ENCODE measurements at places on chromosomes 11 and 22.

GRCh38 chr11:71519546-71519945 is 7.5 kb upstream of the KRTAP5-7 start:
- no peak for DNase-seq

GRCh38 chr11:69385144-69385820 is 91.3 kb downstream of the MYEOV start:
- no peak for DNase-seq

GRCh38 chr22:46849101-46849500 is 86.7 kb downstream of the TBC1D22A start:
- DNase-seq, result no peak

DNA sequence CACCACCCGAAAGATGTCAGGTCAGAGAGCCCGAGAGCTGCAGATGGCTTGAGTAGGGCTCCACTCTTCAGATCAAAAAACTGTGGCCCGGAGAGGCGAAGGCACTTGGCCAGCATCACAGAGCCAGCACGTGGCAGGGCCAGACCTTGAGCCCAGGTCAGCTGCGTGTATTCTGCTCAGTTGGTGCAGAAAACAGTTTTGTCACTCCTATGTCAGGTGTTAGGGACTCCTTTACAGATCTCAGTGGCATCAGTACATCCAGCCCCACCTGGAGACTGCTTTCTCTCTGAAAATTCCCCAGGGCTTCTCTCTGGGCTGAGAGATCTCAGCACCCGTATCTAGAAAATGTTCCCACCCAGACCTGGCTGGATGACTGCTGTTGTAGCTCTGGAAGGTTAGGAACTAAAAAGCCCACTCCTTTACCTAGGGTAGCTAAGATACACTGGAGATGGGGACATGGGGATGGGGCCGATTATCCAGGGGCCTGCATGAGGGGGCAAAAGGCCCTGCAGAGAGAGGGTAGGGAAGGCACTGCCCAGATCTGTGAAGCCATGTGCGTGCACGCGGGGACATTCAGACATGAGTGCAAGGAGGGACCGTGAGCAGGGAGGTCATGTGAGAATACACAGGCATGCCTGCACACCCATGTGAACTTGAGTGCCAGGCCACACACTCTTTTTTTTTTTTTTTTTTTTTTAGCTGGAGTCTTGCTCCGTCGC is 3.4 kb downstream of the APOA1 start:
- DNase-seq, result no peak

GRCh38 chr11:76664578-76665061 is 5.9 kb downstream of the LRRC32 start:
- no peak for DNase-seq

DNA sequence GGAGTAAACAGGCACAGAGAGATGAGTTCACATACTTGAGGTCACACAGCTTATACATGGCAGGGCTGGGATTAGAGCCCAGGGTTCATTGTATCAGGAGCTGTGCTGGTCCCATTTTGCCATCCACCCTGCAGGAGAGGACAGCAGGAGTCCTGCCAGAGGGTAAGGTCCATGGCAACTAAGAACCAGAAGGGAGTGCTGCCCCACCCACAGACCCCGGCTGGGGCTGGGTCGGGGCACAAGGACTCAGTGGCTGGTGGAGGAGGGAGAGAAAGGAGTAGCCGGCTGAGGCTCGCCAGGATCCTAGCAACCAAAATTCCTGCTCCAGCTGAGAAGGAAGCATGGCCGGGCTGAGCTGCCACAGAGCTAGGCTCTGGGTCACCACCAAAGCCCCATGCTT is 25.9 kb upstream of the TP53I11 start:
- DNase-seq, result no peak

- DNase-seq, result no peak
Measured at GRCh38 chr11:102830001-102830727, 13.2 kb downstream of the MMP3 start.

DNA sequence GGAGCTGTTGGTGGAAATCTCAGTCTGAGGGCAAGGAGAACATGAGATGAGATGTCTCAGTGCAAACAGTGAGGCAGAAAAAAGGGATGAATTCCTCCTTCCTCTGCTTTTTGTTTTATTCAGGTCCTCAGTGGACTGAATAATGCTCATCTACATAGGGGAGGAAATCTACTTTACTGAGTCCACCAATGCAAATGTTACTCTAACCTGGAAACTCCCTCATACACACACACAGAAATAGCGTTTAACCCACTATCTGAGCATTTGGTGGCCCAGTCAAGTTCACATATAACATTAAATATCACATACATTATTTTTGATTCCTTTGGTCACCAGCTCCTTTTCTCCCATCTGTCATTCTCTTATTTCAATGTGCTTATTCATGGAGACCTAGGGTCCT is 418.8 kb downstream of the TMEM135 start:
- no peak for DNase-seq

- no peak for DNase-seq
Measured at GRCh38 chr11:67248653-67249052, 17.6 kb upstream of the GRK2 start.

GRCh38 chr22:34696557-34696956 is 369.4 kb upstream of the ISX start:
- DNase-seq, result no peak

DNA sequence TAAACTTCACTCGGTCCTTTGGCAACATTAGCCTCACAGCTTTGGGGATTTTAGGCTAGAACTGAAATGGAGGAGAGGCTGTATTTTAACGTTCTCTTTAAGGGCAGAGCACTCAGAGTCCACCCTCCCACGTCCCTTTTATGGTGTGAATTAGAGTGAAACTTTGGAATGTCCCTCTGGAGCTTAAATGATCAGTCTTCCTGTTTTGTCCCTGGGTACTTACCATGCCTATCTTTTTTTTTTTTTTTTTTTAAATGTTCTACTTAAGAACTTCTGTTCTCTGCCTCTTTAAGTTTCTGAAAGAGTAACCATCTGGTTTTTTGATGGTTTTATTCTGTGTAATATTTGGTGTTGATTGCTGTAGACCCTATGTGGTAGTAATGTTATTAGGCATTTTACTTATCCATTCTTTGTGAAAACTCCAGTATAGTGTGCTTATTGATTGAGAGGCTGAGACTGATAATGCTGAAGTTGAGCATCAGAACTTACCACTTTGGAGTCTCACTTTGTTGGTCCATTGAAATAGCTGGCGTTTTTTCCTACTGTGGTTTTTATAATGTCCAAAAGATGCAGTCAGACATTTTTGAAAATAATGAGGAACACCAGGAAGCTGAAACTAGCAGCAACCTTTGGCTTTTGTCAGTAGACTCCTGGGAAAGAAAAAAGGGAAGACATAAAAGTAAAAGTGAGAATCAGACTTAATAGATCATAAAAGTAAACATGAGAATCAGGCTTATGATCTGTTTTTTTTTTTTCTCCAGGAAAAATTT is 11.6 kb downstream of the UVRAG start:
- DNase-seq, result no peak

DNA sequence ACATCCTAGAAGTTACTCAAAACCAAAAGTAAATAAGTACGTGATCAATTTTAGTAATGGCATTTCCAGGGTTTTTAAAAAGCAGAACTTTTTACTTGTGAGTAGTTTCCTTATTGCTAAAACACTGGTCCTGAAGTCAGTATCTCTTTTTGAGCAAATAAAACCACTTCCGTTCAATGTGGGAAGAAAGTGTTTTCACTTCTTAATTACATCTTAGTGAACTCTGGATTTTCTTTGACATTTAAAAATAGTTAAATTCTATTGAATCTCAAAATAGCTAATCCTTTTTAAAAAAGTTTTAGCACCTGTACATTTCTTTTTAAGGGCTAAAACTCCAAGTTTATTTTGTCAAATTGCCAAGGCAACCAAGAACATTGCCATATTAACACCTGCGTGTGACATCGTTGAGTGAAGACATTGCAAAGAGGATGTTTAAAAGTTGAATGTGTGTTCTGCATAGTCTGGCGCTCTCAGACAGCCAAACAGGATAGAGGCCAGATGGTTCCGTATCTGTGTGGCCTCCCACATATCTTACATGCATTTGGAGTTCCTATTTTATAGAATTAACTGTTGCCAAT is 17.2 kb upstream of the OR5B21 start:
- DNase-seq, result no peak

DNA sequence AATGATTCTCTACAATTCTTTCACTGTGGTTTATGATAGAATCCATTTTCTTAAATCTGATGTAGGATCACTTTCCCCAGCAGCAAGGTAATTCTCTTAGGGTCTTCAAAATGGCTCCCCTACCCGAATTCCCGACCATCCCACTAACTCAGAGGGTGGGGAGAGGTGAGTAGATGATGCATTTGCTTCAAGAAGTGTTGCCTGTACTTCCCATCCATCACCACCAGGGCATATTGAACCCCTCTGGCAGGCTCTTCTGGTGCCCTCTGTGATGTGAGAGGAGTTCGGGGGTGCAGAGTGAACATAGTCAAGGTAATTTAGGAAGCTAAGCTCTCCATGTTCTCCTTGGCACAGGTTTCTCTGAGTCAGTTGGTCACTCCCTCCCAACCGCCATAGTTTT is 52.3 kb downstream of the ZNRF3 start:
- DNase-seq, result no peak

DNA sequence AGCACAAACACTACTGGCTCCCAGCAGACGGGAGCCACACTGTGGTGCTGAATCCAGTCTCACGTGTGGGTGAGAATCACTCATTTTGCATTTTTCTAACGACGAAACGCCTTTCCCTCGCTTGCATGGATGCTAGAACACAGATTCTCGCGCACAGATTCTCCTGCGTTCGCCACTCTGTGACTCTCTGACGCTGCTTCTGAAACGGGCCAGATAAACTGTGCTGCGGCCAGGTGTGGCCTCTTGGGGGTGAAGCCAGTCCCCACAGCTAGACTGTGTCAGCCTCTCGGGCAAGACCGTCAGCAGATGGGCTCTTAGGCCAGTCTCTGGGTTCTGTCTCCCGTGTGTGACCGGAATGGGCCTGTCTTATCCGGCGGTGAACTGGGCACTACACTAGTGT is 44.6 kb downstream of the TRMU start:
- no peak for DNase-seq

- no peak for DNase-seq
Measured at GRCh38 chr11:111490496-111490895, 21.7 kb downstream of the BTG4 start.

DNA sequence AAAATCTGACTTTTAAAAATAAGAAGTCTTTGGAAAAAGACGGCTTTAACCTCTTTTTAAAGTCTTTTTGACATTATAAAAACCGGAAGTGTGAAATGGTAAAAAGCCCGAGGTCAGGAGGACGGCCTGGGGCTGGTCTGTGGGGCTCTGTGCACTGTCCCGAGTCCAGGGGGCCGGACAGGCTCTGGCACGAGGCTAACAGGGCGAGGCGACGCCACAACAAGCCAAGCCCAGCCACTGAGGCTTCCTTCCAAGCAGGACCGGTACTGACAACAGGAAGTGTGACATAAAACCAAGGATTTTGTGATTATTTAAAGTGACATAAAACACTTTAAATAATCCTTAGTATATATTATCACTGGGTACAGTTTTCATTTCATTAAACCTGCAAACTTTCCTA is 39.2 kb downstream of the BRD1 start:
- DNase-seq, result no peak

DNA sequence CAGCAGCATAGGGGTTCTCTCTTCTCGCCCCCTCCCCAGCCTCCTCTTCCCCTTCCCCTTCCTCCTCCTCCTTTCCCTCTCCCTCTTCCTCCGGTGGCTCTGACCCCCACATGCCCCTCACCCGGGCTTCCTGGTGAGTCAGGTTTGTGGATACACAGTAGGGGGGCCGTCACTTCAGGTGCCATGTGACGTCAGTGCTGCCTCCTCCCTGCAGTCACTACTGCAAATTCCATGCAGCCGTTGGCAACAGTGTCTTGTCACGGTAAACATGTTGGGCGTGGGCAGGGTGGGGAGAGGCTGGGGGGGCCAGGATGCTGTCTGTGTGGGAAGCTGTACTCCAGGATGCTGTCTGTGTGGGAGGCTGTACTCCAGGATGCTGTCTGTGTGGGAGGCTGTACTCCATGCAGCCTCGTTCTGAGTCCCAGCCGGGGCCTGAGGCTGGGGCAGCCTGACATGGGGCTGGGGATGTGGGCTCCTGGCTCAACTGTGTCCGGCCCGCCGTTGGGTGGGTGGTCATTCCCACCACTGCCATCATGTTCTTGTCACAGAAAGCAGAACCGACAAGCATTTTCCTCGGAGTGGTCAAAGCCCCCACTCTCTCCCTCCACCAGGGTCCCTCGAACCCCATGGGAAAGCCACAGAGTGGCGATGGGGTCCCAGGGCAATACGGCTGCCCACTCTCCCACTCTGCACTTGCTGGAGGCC is 2.4 kb upstream of the MUC2 start:
- no peak for DNase-seq

DNA sequence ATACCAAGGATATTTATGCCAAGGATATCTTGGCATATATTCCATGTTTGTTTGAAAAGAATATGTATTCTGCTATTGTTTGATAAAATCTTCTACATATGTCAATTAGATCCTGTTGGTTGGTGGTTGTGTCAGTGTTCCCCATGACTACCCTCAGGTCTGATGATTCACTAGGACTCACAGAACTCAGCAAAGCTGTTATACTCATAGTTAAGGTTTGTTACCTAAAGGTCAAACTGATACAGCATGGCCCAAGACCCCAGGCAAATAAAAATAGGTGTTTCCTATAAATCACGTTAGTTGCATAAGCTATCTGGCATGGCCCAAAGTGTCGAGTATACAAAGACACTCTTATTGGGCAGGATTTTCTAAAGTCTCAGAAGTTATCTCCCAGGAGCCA is 30.2 kb upstream of the B3GNT6 start:
- DNase-seq, result no peak

GRCh38 chr22:48084041-48084728 is 1321.7 kb downstream of the TBC1D22A start:
- no peak for DNase-seq

GRCh38 chr22:48577014-48577690 is 1250.5 kb downstream of the BRD1 start:
- DNase-seq, result no peak

DNA sequence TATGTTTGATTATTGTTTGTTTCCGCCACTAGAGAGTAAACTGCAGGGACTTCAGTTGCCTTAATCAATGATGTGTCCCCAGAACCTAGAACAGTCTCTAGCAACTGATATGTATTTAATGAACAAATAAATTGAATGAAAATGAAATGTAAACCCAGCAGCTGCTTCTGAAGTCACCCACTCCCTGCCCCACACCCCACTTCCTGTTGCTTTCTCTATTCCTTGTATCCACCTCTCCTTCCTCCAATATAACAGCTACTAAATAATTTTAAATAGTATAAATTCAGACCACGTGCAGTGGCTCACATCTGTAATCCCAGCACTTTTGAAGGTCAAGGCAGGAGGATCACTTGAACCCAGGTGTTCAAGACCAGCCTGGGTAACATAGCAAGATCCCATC is 15.8 kb downstream of the MYH9 start:
- DNase-seq, result no peak

DNA sequence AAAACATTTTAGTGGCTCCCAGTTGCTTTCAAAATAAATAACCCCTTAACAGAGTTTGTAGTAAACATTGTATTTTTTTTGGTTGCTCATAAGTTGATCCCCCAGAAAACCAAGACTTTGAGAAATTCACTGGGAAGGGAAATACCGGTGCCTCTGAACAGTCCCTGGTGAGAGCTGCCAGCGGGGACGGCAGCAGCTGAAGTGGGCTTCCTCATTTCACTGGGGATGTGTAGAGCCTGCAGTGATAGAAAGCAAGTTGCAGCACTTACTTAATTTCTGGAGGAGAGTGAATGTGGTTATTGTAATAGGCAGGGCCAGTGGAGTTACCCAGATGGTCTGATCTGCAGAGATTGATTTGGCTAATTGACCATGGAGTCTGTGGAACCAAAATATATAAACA is 18.6 kb upstream of the MCHR1 start:
- DNase-seq, result no peak

GRCh38 chr22:39466228-39467006 is 9.6 kb downstream of the MGAT3 start:
- no peak for DNase-seq

Data from activated gamma-delta T cell (primary cell).